IMR-90 (cell line): ENCODE measurements at places on chromosomes 7 and 10.

DNA sequence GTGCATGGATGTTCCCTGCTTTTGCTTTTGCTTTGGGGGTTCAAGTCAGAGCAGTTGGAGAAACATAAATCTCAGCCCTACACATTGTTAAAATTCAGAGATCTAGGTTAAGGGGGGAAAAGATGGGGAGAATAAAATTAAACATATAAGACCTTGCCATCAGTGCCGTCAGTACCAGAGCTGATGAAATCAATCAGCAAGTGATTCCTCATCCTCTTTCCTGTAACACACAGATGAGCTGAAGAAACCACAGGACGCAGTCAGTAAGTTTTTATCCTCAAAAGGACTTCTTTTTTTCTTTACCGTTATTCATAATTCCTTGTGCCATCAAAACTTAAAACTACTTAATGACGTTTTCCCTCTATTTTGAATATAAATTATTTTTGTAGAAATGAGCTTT is 5.9 kb downstream of the HECW1 start:
- DNase-seq, result no peak
- no peaks in the 10 kb centered on the region for H3K36me3 ChIP-seq
- no peak overlapping the region for H3K4me3 ChIP-seq
- H3K27ac ChIP-seq, result no peak overlapping the region

- no peak for DNase-seq
- no peak overlapping the region for H3K27ac ChIP-seq
- H3K4me1 ChIP-seq, result no peaks in the 10 kb centered on the region
- H3K27me3 ChIP-seq, result no peaks in the 10 kb centered on the region
- H3K36me3 ChIP-seq, result no peaks in the 10 kb centered on the region
These were observed 142.1 kb upstream of the PTPRZ1 start for GRCh38 chr7:121730869-121731268.

- peak; percentile 80 for DNase-seq
- H3K4me1 ChIP-seq, result peaks cover 4% of the 10 kb centered on the region
- no peaks in the 10 kb centered on the region for H3K36me3 ChIP-seq
- H3K4me3 ChIP-seq, result no peak overlapping the region
- no peaks in the 10 kb centered on the region for H3K27me3 ChIP-seq
These were observed 128.4 kb downstream of the ABCA13 start for GRCh38 chr7:48299580-48300169.

- H3K27ac ChIP-seq, result no peak overlapping the region
- H3K4me3 ChIP-seq, result no peak overlapping the region
- no peak for DNase-seq
- no peaks in the 10 kb centered on the region for H3K27me3 ChIP-seq
- peaks cover 4% of the 10 kb centered on the region; the same call in 1 of the 2 replicates for H3K36me3 ChIP-seq
- no peaks in the 10 kb centered on the region for H3K4me1 ChIP-seq
These were observed 347.7 kb downstream of the PARD3 start for GRCh38 chr10:34467364-34467763.

- no peaks in the 10 kb centered on the region for H3K36me3 ChIP-seq
- no peak for DNase-seq
- H3K4me3 ChIP-seq, result no peak overlapping the region
- H3K4me1 ChIP-seq, result no peaks in the 10 kb centered on the region
- no peak overlapping the region for H3K27ac ChIP-seq
- no peaks in the 10 kb centered on the region for H3K27me3 ChIP-seq
These were observed 178.5 kb downstream of the EBF3 start for GRCh38 chr10:129785536-129785981.

GRCh38 chr7:30970074-30970473 is 6.3 kb downstream of the GHRHR start:
- no peak overlapping the region for H3K27ac ChIP-seq
- no peak for DNase-seq
- H3K4me3 ChIP-seq, result no peak overlapping the region
- no peaks in the 10 kb centered on the region for H3K4me1 ChIP-seq
- peaks cover 62% of the 10 kb centered on the region for H3K27me3 ChIP-seq

DNA sequence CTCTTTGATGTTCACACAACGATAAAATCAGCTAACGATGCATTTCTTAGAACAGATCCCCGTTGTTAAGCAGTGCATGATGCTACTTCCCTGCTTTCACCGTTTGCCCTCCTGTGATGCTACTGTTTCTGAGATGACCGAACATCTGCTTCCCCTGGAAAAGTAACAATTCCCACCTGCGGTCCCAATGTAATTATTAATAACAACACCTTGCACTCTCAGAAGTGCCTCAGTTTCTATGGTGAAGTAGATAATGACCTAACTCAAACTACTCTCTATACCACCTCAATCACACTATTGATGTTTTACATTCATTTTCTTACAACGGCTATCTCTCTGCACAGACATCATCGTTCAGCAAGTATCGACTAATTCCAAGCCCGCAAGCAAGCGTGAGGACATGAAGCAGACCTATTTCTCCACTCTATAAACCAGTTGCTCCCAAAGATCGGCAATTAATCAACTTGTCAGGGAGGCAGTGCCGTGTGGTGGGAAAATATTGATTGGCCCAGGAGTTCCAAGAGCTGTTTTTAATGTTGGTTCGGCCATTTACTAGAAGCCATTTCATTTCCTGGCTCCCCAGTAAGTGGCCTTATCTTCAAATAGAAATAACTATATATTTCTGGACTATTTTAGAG is 42.7 kb downstream of the FAM107B start:
- H3K4me1 ChIP-seq, result peaks cover 4% of the 10 kb centered on the region
- no peak overlapping the region for H3K4me3 ChIP-seq
- no peak for DNase-seq
- H3K27ac ChIP-seq, result no peak overlapping the region

DNA sequence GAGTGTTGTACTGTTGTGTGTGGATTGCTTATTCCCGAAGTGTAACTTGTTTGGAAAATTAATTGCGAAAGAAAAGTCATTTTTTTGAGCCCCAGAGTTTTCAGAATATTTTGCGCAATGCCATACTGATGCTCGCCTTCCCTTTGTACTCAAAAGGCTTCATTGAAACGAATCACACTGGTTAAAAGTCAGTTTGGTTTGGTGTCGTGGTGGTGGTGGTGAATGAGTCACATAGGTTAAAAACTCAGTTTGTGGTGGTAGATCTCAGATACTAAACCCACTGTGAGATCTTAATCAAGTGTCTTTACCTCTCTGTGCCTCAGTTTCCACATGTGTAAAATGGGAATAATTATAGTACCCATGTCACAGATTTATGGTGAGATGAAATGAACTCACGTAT is 61.1 kb upstream of the IL6 start:
- H3K4me1 ChIP-seq, result peaks cover 30% of the 10 kb centered on the region
- peak overlapping the region; percentile 49 for H3K27ac ChIP-seq
- no peaks in the 10 kb centered on the region for H3K36me3 ChIP-seq
- H3K27me3 ChIP-seq, result no peaks in the 10 kb centered on the region
- peak; percentile 53 for DNase-seq

DNA sequence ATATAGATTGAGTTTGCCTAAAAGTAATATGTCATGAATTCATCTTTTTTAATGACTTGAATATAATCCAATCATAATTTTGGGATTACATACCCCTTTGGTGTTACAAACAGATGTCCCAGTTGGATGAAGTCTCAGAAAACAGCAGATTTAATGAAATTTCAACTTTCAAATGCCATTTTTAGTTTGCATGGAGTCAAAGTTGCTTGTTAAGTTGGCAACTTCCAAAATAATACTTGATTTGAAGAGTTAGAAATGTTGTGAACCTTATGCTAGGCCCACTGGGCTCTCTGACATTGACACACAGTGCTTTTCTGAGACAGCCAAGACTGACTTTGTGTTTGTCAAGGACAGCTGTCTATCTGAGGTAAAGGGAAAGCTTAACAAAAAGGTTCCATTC is 248.1 kb downstream of the KIF20B start:
- no peaks in the 10 kb centered on the region for H3K4me1 ChIP-seq
- H3K36me3 ChIP-seq, result no peaks in the 10 kb centered on the region
- H3K27me3 ChIP-seq, result no peaks in the 10 kb centered on the region
- H3K4me3 ChIP-seq, result no peak overlapping the region

DNA sequence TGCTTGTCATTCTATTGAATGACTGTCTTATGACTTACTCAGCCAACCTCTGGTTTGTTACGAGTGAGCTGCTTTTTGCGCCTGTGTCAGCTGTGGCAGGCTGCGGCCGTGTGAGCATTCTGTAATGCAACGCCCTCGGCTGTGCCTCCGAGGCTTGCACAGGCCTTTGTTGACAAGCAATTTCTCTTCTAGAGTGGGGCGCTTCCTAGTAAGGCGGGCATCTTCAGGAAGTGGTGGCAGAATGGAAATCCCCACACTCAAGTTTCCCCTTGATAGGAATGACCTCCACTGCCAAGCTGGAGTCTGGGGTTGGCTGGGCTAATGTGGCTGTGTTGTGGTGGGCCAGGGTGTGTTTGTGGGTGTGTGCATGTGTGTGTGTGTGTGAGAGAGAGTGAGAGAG is 20.2 kb upstream of the TMEM178B start:
- no peaks in the 10 kb centered on the region for H3K4me1 ChIP-seq
- no peak overlapping the region for H3K4me3 ChIP-seq
- no peak overlapping the region for H3K27ac ChIP-seq
- no peak for DNase-seq
- peaks cover 1% of the 10 kb centered on the region; the same call in 1 of the 2 replicates for H3K27me3 ChIP-seq

DNA sequence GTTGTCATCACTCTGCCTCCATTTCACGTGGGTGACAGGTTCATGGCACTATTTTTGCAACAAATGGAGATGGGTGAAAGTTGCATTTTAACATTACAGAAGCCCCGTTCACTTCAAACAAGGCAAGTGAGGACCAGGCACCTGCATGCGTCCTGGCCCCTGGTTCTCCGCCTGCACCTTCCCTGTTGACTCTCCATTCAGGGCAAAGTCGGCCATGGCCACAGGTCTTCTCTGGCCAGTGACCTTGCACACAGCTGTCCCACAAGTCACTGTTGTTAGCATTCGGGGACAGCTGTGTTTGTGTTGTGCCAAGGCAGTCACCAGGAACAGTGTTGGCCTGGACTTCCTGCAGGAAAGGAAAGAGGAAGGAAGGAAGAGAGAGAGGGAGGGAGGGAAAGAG is 554.9 kb downstream of the TCERG1L start:
- no peaks in the 10 kb centered on the region for H3K4me1 ChIP-seq
- H3K4me3 ChIP-seq, result no peak overlapping the region
- no peak for DNase-seq
- H3K27ac ChIP-seq, result no peak overlapping the region
- no peaks in the 10 kb centered on the region for H3K27me3 ChIP-seq

- H3K4me3 ChIP-seq, result no peak overlapping the region
- H3K36me3 ChIP-seq, result no peaks in the 10 kb centered on the region
- DNase-seq, result no peak
- H3K27ac ChIP-seq, result no peak overlapping the region
- H3K4me1 ChIP-seq, result no peaks in the 10 kb centered on the region
- no peaks in the 10 kb centered on the region for H3K27me3 ChIP-seq
These were observed 507.6 kb downstream of the GRID1 start for GRCh38 chr10:85858776-85859515.

DNA sequence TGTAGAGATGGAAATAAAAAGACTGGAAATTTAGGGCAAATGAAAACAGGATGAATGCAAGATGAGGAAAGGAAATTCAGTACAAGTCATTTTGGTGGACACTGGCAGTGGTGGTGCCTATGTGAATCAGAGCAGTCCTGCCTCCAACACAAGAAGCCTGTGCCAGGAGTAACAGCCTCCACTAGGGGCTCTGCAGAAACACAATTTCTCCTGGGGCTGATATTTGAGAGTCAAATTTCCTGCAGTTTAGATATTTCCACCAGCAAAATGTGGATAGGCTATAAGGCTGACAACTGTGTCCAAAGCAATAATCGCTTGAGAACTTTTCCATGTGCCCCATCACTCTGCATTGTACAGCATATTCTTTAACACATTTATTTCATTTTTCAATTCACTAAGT is 4.7 kb upstream of the PLXDC2 start:
- DNase-seq, result peak; percentile 33
- peaks cover 3% of the 10 kb centered on the region; the same call in 1 of the 2 replicates for H3K27me3 ChIP-seq
- no peak overlapping the region for H3K4me3 ChIP-seq
- H3K27ac ChIP-seq, result no peak overlapping the region

GRCh38 chr7:42991913-42992591 is 59.9 kb downstream of the MRPL32 start:
- H3K4me1 ChIP-seq, result no peaks in the 10 kb centered on the region
- peaks cover 5% of the 10 kb centered on the region for H3K27me3 ChIP-seq
- DNase-seq, result no peak
- H3K36me3 ChIP-seq, result no peaks in the 10 kb centered on the region
- H3K27ac ChIP-seq, result no peak overlapping the region
- no peak overlapping the region for H3K4me3 ChIP-seq

DNA sequence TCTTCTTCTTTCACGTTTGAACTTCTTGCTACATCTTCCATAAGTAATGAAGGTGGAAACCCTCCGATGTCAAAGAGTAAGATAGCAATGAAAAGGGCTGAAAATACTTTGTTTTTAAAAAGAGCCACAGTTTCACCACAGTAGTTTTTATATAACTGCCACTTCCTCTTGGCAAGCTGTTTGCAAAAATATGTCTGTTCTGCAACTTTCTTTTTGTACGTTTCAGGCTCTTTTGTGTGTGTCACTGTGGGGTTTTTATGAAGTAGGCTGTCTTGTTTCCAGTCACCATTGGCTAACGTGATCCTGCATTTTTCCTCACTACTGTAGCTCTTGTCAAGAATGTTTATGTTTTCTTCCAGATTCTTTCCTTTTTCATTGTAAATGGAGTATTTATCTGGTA is 55.6 kb downstream of the SLC16A9 start:
- H3K36me3 ChIP-seq, result no peaks in the 10 kb centered on the region
- H3K27ac ChIP-seq, result no peak overlapping the region
- no peak for DNase-seq
- no peak overlapping the region for H3K4me3 ChIP-seq

DNA sequence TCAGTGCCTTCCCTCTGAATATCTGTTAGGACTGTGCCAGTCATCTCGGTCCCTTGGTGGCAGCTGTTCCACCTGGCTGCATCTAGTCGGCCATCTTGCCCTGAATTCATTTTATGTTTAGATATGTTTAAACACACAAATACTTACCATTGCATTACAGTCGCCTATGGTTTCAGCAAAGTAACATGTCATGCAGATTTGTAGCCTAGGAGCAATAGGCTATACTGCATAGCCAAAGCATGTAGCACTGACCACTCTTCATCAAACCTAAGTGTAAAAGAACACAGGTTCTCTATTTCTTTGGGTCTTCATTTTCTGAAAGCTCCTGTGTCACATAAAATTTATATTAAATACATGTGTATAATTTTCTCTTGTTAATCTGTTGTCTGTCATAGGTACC is 118.9 kb upstream of the THSD7A start:
- no peaks in the 10 kb centered on the region for H3K27me3 ChIP-seq
- H3K4me1 ChIP-seq, result no peaks in the 10 kb centered on the region
- no peak for DNase-seq
- H3K27ac ChIP-seq, result no peak overlapping the region
- no peaks in the 10 kb centered on the region for H3K36me3 ChIP-seq
